ENCODE measurements at places on chromosomes 7 and 10. TPM values are rescaled to one million over a fixed set of nuclear protein-coding genes. Genes with fewer than 3 reads are reported as not detected.

DNA sequence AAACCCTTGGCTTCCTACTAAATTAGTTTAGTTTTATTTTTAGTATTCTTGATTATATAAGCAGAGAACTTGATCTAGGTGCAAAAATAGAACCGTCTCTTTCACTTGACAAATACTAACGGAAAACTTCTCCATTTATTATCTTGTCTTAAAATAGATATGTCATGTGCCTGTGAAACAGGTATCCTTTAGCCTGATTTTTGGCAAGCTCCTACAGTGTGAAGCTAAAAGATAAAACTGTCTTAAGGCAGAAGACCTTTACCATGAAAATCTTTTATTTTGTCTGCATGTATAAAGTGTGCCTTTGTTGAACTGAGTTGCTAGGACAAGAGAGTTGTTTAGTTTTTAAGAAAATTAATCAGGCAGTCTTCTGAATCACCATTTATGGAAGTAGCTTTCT is 90.6 kb downstream of the CYP51A1 start:
- no peak for DNase-seq

GRCh38 chr10:52956461-52956860 is 183.9 kb upstream of the MBL2 start:
- no peak for DNase-seq

EGFR gene
- polyA plus RNA-seq, result 26.8 TPM

GRCh38 chr10:86343761-86344160 is 22.8 kb downstream of the GRID1 start:
- DNase-seq, result no peak

GNGT1 gene
- not detected for polyA plus RNA-seq

BICC1 gene
- 25.9 TPM for polyA plus RNA-seq

TUBB8 gene
- not detected for polyA plus RNA-seq

GRCh38 chr10:31148951-31149350 is 117.3 kb upstream of the ZNF438 start:
- DNase-seq, result no peak

PRKCQ gene
- polyA plus RNA-seq, result 14.9 TPM

GRCh38 chr10:130038019-130038555 is 72.5 kb downstream of the C10orf143 start:
- DNase-seq, result no peak

CDH23 gene
- polyA plus RNA-seq, result 7.4 TPM

- no peak for DNase-seq
These were observed 41.7 kb downstream of the CHCHD3 start for GRCh38 chr7:133040178-133040577.

- DNase-seq, result no peak
These were observed 394.2 kb downstream of the LRMDA start for GRCh38 chr10:75825661-75826060.

GRCh38 chr7:74056096-74056915 is 27.3 kb upstream of the LIMK1 start:
- no peak for DNase-seq
